Kidney capillary endothelial cell (primary cell): ENCODE measurements at places on chromosomes 13 and 19.

GRCh38 chr19:42010245-42011126, 16.5 kb upstream of the ATP1A3 start:
- DNase-seq = no peak

DNA sequence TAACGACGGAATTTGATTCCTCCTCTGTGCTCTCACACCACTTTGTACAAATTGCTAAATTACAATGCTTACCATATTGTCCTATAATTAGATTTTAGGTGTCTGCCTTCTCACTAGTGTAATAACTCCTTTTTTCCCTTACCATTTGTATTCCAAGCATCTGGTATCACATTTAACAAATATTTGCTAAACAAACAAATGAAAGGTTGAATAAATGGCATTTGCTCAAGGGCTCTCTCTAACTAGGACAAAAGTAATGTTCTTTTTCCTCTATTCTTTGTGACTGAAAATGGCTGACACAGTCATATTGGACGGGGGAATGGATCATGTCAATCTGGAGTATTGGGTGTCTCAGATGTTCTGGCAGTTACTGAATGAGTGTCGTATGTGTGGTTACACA, 99.7 kb downstream of the ENOX1 start:
- no peak for DNase-seq

- DNase-seq = peak; percentile 14
These were observed 42.7 kb downstream of the SERP2 start for GRCh38 chr13:44416301-44416700.

DNA sequence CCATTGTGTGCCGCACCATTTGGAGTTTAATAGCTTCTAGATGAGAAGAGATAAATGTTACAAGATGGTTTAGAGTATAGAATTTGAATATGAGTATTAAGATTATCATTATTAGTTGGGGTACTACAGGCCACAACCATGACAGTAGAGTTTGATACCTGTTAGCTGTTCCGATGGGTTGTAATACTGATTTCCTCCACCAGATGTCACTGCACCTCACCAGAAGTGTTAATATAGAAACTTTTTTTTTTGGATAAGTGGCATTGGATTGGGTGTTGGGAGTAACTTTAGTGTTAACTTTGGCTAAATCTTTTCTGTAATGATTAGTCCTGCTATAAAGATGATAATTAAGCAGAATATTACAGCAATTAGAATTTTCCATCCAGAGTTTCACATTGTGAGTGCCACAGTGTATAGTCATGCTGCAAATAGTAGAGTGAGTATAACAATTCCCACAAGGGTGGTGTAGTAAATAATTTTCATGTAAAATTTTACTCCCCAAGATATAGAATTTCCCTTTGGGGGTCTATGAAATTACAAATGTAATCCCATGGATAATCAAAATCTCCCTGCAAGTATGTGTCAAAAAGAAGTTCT, 56.3 kb downstream of the PSG3 start:
- DNase-seq = peak; percentile 31

GRCh38 chr13:50531917-50532899, 311.3 kb downstream of the DLEU7 start:
- DNase-seq = peak; percentile 38

DNA sequence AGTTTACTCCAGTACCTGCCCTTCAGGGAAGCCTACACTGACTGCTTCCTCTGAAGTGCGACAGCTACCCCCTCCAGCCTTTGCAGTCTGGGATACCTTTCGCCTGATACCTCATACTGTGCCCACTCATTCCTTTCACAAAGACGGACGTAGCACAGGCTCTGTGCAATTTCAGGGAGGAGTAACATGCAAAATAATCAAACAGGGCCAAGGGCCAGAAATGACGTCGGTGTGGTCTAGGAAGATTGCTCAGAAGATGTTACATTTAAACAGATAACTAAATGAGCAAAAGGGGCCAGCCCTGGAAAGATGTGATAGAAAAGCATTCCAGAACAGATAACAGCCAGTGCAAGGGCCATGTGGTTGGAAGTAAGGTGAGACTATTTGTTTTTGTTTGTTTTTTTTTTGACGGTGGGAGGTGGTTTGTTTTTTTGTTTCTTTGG, 6.6 kb upstream of the DDX39A start:
- DNase-seq = no peak

DNA sequence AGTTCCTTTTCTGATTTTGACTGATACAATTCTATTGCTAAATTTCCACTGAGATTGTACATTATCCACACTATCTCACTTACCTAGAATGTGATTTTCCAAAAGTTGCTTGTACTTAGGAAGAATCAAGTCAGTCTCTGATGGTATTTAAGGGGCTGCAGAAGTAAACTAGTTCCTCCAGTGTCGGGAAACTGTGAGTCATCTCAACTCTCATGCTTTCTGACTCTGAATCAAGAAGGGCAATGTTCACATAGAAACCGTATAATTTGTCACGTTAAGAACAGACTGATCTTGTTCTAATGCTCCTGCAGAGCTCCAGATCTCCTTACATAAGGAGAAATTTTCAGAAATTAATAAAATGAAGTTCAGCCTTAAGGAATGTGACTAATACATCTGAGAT, 369.3 kb downstream of the KLF5 start:
- DNase-seq = no peak

GRCh38 chr13:33676045-33676989, 141.6 kb upstream of the RFC3 start:
- DNase-seq = no peak

DNA sequence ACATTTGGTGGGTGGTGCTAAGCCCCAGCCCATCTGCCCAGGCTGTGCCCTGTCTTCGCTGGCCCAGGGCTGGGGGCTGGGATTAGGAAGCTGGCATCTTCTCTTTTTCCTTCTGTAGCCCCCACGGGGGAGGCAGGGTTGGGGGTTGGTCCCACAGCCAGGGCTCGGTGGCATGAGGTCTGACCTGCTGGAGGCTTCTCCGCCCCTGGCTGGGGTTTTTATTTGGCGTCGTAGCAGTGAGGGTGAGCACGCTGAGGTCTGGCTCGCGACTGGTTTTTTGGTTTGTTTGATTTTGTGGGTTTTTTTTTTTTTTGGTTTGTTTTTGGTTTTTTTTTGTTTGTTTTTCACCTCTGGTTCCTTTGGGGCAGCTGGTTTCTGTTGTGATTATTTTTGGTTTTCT, 14.7 kb downstream of the ZNF574 start:
- DNase-seq = no peak

GRCh38 chr13:27375686-27376326, 48.6 kb upstream of the GTF3A start:
- DNase-seq = peak; percentile 42

DNA sequence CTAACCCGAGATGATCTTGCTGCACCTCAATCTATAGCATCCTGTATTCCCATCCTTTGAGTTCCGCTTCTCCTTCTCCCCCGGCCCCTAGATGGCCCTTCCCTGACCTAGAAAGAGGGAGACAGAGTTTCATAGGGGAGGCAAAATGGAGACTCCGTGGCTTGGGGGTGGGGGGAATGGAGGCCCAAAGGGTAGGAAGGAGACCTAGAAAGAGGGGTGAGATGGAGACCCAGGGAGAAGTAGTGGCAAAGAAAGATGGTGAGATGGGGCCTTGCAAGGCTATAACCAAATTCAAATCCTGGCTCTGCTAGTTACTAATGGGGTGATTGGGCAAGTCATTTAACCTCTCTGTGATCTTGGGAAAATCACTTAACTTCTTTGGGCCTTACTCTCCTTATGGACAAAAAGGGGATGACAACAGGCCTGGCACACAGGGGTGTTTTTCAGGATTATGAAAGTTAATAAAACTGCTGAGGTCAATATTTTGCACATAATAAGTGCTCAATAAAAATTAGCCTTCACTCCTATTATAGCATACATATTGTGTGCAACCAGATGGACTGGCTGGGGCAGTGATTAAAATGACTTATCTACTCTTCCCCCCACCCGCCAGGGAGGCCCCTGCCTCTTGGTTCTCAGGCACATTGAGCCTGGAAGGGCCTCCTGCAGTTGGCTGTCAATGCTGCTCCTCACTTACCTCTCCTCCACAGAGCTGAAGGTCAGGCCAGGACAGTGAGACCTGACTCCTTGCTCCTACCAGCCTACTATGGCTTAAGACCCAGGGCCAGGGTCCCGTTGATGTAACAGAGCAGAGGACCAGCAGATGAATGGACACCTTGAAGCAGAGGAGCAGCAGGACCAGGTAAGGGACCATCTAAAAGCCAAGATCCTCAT, 633 bp downstream of the SPHK2 start:
- no peak for DNase-seq

DNA sequence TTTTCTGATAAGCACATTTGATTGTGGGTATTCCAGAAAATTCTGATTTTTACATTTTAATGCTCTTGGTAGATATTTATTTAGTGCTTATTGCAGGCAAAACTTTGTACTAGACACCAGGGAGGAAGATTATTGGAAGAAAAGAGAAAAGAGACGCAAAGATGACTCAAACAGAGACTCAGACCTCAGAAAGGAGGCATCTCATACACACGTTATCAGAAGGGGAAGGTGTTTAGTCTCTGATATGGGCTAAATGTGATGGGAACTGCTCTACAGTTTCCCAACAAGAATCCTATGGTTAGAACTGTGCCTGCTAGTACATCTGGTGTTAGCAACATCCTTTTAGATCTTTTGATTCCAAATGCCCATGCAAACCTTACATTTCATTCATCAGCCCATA, 245.6 kb downstream of the KLF5 start:
- DNase-seq = no peak

DNA sequence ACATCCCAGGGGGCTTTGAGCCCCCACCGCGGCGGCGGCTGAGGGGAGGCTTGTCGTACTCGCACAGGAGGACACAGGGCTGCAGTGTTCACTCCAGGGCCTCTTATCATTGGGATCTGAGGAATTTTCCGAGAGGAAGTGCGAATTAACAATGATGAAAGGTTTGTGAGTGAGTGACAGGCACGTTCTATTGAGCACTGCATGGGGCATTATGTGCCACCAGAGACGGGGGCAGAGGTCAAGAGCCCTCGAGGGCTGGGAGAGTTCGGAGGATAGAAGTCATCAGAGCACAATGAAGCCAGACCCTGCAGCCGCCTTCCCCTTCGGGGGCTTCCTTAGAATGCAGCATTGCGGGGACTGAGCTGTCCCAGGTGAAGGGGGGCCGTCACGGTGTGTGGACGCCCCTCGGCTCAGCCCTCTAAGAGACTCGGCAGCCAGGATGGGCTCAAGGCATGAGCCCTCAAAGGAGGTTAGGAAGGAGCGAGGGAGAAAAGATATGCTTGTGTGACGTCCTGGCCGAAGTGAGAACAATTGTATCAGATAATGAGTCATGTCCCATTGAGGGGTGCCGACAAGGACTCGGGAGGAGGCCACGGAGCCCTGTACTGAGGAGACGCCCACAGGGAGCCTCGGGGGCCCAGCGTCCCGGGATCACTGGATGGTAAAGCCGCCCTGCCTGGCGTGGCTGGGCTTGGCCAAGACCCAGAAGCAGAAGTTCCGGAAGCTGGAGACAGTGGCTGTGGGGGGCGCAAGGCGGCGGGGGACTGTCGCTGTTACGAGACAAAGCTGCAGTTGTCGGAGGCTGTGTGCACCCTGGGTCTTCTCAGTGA, 53.9 kb downstream of the MCF2L start:
- peak; percentile 65 for DNase-seq

DNA sequence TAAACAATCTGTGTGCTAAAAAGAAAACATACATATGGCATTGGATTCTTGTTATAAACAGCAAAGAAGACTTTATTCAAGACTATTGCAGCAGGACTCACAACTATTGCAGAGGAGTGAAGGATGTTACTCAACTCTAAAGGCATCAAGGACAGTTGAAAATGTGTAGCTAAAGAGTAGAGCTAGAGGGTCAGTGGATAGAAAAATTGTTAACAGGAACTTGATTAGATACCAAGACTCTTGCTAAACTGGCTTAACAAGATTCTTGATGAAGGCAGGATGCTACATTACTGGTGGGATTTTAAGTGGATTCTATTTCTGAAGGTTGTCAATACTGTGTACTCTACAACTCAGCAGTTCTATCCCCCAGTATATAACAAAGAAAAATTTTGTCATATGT, 1183.3 kb downstream of the SLITRK1 start:
- DNase-seq = no peak

DNA sequence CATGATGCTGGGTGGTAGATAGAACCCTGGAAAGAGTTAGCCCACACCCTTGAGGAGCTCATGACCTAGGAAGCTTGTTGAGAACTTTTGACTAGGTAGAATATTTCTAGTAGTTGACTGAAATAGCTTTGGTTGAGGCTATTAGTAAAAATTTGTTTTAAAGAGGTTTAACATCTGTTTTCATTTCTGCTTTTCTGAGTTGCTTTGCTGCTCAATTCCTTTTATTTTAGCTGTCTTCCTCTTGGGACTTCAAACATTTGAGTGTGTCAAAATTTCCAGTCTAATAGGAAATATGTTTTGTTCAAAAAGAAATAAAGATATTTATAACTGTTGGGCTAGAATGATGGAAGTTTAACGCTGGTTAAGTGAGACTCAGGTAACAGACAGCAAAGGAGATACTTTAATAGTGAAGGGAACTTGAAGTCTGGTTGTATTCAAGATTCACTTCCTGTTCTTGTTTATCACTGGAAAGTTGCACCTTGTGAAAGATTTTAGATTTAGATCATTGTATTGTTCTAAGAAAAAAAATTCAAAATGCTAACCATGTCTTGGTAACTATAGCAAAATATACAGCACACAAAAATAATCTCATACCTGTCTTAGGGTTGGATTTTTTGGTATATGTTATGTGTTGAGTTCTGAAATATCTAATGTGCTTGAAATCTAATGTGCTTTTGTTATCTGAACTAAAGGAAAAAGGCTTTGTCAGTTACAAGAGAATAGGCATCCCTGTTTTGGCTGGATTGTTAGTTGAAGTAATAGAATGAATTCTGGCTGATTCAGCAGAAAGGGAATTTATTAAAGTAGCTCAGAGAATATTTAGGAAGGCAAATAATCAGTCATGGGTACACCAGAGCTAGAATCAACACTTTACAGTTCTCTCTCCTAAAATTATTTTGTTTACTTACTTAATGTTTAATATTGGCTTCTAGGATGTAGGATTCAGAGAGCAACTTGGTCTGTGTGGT, 24.4 kb upstream of the GPR18 start:
- DNase-seq = no peak

DNA sequence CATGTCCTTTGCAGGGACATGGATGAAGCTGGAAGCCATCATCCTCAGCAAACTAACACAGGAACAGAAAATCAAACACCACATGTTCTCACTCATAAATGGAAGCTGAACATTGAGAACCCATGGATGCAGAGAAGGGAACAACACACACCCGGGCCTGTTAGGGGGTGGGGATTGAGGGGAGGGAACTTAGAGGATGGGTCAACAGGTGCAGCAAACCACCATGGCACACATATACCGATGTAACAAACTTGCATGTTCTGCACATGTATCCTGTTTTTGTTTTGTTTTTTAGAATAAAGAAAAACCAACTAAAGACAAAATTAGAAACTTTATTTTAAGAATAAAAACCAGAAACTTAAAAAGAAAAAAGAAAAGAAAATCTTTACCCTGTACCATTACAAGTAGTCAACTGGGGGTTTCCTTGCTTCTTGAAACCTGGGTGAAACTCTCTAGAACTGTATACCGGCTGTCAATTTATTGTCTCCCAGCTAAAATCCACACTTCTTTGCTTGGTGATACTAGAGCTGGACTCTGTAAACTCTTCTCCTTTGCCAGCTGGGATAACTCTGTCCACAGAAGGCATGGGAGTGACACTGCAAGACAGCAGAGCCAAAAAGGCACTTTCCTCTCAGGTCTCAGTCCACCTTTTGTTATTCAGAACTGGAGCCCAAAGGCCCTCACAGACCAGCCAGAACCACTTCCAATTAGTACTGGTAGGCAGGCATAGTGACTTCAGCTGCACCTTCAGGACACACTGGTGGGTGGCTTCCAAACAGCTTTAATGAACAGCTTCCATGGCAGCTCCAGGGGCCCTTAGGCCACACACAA, 9.0 kb downstream of the MICU2 start:
- no peak for DNase-seq

GRCh38 chr19:43486412-43486811, 18.1 kb downstream of the PHLDB3 start:
- DNase-seq = no peak
